ENCODE measurements at places on chromosomes 3 and 15.

DNA sequence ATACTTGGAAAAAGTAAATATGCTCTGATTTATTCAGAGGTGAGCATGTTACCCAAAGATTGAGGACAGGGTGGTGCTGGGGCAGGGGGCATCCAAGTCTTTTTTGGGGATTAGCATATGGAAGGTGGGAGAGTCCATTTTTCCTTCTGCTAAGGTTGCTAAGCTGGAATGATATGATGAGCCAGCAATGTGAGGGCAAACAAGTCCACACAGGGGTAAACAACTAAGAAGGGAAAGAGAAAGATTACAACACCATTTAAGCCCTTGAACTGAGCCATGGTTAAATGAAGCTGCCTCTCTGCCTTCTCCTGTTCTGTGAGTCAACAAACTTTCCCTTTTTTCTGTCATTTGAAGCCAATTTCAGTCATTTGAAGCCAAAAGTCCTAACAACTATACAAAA is 89.0 kb downstream of the RPL22L1 start:
- peak; percentile 58 for DNase-seq

GRCh38 chr3:159149633-159150032 is 347.8 kb downstream of the MFSD1 start:
- no peak for DNase-seq

DNA sequence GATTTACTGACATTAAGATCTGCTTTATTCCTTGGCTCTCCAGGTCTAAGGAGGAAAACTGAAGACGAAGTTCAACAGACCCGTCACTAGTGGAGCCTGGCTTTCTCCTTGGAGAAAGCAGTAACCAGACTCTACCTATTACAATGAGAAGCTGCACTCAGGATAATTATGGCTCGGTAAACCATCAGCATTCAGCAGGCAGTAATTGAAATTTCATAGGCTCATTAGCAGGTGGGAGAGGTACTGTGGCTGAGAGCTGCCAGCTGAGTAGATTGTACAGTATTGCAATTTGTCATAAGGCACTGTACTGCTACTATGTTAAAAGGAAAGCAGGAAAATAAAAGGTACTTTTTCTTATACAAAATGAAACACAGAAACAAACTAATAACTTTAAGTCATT is 51.2 kb downstream of the CHAC1 start:
- DNase-seq, result no peak

DNA sequence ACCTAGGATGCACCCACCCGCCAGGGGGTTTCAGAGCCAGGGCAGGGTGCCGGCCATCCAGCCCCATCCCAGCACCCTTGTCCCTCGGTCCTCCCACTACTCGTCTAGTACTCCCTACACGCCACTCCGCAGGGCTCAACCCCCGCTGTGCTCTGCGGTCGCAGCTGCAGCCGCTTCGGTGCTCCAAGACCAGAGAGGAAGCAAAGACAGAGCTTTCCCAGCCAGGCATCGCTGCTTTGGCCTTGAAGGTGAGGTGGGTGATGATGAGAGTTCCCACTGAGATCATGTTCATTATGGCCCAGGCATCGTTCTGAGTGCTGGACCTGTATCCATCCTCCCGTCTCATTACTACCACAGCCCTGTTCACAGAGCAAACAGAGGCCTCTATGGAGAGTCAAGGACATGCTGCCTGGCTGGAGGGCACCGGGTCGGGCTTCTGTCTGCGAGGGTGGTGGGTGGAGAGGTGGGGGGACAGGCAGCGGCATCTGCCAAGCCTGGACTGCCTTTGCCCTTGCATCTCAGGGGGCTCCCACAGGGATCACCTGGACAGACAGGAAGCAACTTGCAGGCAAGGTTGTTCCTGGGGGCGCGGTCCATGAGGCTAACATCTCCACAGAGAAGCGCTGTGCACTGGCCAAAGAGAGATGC is 66.9 kb downstream of the KLF13 start:
- DNase-seq, result no peak

GRCh38 chr3:55935241-55935640 is 448.1 kb upstream of the WNT5A start:
- DNase-seq, result no peak

DNA sequence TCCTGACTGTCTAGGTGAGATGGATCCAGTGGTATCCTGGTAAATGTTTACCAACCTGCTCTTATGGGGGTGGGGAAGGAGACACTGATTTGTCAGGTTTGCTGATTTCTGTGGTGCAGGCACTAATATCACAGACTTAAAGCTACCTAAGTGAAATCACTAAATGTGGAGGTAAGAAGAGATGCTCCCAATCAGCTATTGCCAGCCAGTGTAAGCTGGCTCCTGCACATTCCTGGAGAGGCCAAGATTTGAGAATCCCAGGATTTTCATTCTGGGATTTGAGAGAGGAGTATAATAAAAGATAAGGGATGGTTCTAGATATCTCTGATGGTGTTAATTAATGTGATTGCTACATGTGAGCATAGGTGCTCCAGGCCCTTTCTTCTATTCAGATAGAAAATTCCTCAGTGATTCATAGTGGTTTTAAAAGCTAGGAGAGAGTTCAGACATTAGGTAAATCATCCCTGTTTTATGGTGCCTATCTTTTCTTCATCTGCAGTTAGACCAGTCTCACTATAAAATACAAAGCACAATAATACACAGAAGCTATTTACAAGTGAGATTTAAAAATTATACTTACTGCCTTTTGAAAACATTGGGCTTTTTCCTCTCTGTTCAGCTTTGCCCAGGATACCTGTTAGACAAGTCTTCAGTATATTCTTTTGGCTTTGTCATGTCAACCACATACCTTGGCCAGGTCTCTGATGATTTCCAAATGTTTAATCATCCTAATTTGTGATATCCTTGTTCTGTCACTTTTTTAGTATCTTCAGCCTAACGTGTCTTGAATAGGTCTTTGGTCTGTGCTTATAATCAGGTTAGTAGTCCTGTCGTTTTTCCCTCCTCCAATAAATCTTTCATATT is 90.9 kb downstream of the MBNL1 start:
- DNase-seq, result no peak

DNA sequence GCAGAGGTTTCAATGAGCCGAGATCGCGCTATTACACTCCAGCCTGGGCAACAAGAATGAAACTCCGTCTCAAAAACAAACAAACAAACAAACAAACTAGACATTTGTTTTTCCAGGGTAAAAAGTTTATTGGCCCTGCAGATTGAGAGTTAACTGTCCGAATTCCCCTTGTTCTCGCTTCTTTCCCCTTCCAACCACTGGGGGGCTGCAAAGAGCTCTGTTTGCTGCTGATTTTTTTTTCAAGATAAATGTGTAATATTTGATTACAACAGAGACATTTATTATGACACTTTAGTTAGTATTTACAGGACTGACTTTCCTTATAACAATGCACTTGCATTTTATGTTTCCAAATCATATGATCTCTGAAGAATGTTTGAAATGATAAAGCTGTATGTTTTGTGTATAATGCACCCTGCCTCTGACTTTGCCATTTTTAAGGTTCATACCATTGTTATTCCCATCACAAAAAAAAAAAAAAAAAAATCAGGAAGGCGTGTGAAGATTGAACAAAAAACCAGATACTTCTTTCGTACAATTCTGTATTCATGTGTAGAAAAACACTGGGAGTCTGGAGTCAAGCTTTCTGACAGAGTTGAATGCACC is 2.8 kb downstream of the CLSTN2 start:
- peak; percentile 54 for DNase-seq

GRCh38 chr15:48481802-48482201 is 150.6 kb downstream of the DUT start:
- no peak for DNase-seq

- no peak for DNase-seq
These were observed 53.3 kb upstream of the SLC6A11 start for GRCh38 chr3:10762611-10763247.

DNA sequence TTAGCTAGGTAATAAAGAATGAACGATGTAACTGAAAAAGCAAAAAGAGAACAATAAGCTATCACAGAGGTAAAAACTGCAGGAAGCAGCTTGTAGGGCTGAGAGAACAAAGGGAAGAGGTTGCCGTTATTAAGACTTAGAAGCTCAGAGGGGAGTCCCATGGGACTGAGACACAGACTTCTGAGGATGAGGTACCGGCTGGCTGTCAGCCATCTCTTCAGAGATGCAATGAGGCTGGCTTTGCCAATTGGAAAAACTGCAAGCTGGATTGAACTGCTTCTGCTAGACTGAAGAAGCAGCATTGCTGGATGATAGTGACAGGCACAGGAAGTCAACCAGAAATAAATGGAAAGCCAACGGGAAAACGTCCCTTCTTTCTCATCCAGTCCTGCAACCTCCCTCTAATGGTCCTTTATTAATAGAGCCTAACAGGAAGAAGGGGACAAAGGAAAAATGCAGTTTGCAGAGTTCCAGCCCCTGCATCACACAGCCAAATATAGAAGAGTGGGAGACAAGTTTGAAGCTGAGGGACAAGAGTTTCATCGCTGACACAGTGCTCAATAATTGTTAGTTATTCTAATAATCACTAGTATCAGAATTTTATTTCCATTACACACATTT is 21.1 kb upstream of the KLHL6 start:
- peak; percentile 55 for DNase-seq

DNA sequence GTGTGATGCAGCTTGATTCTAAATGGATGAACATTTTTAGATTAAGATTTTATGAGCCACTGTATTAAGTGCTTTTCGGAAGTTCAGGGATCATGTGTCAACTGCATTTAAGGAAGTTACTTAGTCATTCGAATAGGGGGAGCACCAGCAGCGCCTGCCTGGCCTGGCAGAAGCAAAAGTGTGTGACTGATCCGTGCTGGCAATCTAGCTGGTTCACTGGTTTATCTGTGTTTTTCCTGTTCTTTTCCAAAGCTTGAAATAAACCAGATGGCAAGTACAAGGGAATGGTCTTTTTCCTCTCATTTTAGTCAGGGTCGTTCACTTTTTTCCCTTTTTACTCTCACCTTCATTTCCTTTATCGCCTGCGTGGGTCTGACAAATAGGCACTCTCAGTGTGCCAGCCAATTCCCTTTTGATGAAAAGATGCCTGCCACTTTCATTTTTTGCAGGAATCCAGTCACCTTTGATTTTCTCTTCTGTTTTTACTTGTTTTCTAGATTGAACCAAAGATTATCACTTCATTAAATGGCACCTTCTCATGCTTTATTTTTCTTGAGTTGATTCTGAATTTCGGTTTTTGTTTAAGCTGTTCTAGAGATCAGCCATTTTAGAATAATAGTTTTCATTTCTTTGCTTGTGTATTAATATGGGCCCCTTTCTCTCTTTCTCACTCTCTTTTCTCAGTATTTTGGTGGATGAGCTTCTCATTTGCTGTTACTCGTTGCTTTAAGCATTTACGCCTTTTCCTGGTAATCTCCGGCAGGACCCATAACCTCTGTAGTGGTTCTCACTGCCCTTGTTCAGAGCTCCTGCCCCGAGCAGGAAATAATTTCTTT is 2.8 kb downstream of the ABHD2 start:
- DNase-seq, result peak; percentile 80

GRCh38 chr3:56802378-56802745 is 613 bp upstream of the ARHGEF3 start:
- no peak for DNase-seq

DNA sequence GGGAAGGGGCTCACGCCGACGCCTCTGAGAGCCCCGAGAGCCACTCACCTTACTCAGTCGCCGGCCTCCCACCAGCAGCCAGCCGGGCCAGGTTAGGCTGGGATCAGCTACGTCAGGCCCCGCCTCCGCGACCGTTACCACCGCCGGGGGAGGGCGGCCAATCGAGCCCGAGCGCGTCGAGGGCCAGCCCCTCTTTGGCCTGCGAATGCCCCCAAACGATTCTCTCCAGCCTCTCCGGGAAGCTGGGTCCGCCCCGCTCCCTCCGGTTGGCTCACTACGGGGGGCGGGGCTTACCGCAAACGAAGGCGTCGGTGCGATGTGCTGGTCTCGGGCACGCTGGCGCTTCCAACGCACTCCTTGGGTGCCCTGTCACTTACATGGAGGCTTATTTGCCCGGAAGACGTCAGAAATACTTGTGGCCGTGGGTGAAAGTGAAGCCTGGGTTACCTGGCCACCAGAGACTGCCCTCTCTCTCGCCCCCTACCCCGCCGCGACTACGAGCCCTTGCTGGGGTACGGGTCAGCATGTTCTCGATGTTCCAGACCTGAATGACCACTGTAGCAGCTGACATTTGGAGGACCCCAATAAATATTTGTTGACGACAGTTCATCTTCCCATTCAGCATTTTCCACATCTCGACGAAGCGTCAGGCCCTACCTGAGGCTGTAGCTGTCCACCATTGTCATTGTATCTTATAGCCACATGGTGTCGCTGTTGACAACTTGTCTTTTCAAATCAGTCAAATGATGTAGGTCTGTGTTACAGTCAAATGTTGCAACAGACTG is at the start of gene CEP70:
Gene CEP70 (minus strand): TSS at position 111 of the 785 bp plus-strand sequence. CDS start 21,333 bp downstream, outside the sequence.
- peak; percentile 95 for DNase-seq

- DNase-seq, result peak; percentile 20
These were observed 57.3 kb downstream of the CEP63 start for GRCh38 chr3:134543113-134543512.

DNA sequence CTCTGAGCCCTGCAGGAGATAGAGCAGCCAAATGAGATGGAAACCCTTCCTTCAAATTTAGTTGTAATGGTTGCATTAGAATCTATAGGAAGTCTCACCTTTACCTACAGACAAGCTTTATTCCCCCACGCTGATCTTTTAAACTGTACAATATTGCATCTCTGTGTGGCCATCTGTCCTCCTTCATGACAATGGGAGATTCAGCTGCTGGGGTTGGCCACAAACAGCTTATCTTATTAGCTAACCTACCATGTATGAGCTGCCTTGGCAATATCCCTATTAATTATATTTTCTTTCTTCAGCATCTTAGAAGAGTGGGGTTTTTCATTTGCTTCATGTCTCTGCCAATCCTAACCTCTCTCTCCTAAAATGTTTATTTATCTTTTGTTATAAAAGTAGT is 238.7 kb upstream of the NR2E3 start:
- no peak for DNase-seq

DNA sequence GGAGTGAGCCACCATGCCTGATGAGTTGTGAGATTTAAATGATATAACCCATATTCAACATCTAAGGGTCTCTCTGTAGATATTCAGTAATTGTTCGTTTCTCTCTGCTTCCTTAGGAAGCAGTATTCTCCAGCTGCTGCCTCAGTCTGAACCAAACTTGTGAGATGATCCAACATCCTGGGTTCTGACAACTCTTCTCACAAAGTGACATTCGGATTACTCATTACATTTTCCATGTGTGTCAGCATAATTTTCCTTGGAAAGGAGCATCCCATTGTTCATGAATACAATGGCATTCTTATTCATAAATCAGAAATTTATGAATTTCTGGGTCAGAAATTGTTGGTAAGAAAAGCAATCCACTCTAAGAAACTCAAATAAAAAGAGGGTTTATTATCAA is 15.0 kb upstream of the SEC22A start:
- DNase-seq, result peak; percentile 7

GRCh38 chr3:155730843-155731242 is 14.0 kb downstream of the PLCH1 start:
- DNase-seq, result no peak

GRCh38 chr15:74227968-74228722 is 8.0 kb upstream of the CCDC33 start:
- DNase-seq, result peak; percentile 31

- peak; percentile 74 for DNase-seq
These were observed 1.4 kb downstream of the PLEKHO2 start for GRCh38 chr15:64842986-64843561.

DNA sequence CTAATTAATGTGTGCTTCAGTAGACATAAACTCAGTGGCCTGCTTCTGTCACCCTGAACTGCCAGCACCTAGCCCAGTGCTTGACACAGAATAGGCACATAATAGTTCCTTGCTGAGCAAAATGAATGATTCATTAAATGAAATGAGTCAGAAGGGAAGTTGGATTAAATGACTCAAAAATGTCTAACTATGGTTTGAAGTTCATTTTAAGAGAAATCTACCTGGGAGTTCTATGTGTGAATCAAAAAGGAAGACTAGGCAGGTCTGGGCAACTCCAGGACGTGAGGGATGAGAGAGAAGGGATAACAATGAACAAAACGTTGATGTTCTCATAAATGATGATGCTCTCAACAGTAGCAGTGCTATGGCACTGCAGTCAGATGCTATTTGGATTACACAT is 175.0 kb downstream of the CFAP20DC start:
- peak; percentile 61 for DNase-seq

Measured in fibroblast of mammary gland (primary cell).